ENCODE measurements at places on chromosomes 11 and 22. TPM values are rescaled to one million over a fixed set of nuclear protein-coding genes. Genes with fewer than 3 reads are reported as not detected.

Gene NXPE2
- not detected for total RNA-seq

Gene MPEG1
- not detected for total RNA-seq

Gene RASD2
- not detected for total RNA-seq

Gene BIRC3
- 0.07 TPM for total RNA-seq

Gene MB
- total RNA-seq = not detected

Gene NRXN2
- total RNA-seq = 16.7 TPM

Gene APOBEC3H
- 2.1 TPM for total RNA-seq

Gene MS4A2
- total RNA-seq = not detected

Gene STARD10
- 68.8 TPM for total RNA-seq

Gene TTC36
- total RNA-seq = not detected

Gene TEAD1
- total RNA-seq = 33.4 TPM
